ENCODE measurements at places on chromosomes 12 and 14.

DNA sequence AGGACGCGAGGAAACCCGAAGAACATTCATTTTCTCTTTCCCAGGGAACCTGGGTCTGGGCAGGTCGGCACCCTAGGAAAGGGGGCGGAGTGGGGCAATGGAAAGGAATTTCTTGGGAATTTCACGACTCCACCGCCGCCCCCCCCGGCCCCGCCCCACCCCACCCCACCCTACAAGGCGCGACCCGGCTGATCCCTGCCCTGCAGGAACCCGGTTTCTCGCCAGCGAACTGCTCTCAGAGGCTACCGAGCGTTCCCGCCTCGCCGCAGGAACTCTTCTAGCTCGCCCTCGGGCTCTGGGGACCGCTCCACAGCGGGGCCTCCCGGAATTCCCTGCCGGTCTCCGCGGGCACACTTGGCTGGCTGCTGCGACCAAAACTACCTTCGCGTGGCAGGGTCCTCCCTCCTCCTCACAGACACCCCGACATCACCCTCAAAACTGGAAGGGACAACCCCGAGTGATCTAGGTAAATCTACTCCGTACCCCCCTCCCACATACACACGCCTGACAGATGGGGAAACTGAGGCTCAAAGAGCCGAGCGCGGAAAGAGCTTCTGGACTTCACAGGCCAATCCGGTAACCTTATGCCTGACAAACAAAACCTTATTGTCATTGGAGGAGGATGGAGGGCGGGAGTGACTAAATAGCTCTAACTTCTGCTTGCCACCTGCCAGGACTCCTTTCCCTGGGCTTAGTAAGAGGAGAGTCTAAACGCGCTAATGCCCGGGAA is 785 bp upstream of the ACTN1 start:
- no peak for DNase-seq

DNA sequence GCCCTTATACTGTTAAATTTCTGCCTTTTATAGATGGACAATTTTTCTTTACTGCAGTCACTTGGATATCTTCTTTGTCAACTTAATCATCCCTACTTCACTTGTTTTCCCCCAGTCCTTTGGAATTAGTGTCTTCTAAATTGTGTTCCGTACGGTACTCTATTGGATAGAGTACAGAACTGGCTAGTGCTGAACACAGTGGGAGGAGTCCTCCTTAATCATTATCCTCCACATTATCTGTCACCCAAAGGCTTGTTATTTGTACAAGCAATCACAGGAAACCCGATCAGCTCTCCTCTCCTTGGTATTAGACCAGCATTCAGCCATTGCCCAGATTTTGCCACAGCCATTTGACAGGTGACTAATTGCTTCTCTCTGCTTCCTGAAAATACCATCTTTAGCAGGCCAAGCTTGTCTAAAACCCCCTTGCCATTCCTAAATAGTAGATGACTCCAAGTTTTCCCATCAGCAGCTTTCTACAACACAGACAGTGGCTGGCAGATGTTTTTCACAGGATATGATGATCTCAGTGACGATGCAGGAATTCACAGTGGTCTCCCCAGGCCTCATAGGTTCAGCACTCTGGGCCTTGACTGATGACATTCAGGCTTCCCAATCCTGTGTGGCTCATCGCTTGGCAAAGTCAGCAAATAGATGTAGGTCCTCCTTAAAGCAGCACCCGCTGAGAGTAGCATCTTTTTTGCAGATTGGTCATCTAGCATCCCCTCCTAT is 216.0 kb upstream of the RGS6 start:
- no peak for DNase-seq

GRCh38 chr12:124216966-124217365 is 77.9 kb upstream of the RFLNA start:
- DNase-seq, result no peak

GRCh38 chr12:57853864-57854556 is 7.5 kb upstream of the CTDSP2 start:
- DNase-seq, result no peak

DNA sequence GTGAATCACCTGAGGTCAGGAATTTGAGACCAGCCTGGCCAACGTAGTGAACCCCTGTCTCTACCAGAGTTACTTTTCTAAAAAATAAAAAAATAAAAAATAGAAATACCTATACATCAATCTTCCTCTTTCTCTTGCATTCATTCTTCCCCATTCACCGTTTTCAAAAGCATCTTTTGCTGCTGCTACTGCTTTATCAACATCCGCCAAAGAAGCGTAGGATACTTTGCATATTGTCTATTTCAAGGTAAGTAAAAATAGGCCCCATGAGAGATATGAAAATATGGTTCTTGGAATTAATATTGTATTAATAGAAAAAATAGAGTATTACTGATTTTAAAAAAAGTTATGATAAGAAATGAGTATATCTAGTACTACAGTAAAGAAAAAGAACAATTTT is 32.3 kb downstream of the ALDH1L2 start:
- DNase-seq, result no peak

- no peak for DNase-seq
Measured at GRCh38 chr12:32897687-32898573, 1.4 kb upstream of the PKP2 start.

DNA sequence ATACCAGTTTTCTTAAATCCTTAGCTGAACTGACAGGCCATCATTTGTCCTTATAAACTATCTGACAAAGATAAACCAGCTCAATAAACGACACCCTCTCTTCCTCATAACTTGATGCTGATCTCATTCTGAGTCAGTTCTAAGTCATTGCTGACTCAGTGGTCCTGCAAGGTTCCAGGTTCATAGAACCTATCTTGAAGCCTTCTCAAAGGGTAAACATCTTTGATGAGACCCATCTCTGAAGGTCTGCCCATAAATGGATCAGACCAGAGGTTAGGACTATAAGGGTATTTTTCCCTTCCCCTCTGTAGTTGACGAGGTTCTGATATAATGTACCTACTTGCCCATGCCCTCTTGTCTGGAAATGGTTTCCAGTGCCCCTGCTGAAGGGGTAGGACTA is 11.9 kb downstream of the NAA25 start:
- no peak for DNase-seq

DNA sequence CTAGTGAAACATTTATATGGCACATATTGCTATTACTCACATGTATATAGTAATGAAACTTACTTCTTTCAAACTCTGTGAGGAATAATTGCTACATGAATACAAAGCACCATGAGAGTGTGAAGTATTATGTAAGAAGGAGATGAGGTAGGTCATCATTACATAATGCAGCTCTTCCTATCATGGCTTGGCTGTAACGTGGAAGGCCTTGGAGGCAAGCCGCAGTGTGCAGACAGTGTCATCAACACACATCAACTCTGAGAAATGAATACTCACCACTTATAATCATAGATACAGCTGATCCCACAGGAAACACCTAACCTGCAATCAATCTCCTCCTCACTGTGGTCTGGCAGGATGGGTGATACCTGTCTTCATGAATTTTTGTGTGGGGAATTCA is 49.9 kb upstream of the CCDC91 start:
- no peak for DNase-seq
